Neural progenitor cell (in vitro differentiated cells): ENCODE measurements at places on chromosomes 2 and 18.
A peak's percentile ranks its signal among the peaks of the same experiment; 100 is the strongest.

GRCh38 chr2:159755788-159756187, 42.2 kb downstream of the CD302 start:
- peak; percentile 18 for DNase-seq

DNA sequence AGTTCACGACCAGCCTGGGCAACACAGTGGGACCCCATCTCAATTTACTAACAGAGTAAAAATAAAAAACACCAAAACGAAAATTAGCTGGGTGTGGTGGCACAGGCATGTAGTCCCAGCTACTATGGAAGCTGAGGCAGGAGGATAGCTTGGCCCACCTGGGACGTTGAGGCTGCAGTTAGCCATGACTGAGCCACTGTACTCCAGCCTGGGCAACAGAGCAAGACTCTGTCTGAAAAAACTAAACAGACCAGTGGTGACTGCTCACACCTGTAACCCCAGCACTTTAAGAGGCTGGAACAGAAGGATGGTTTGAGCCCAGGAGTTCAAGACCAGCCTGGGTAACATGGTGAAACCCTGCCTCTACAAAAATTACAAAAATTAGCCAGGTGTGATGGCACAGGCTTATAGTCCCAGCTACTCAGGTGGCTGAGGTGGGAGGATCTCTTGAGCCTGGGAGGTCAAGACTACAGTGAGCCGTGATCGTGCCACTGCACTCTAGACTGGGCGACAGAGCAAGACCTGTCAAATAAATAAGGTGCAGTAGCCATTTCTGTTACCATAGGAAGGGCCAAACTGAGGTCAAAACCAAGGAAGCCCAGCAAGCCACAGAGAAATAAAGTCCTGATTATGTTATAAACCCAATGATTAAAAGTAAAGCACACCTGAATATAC, 14.0 kb downstream of the USP34 start:
- DNase-seq: no peak

DNA sequence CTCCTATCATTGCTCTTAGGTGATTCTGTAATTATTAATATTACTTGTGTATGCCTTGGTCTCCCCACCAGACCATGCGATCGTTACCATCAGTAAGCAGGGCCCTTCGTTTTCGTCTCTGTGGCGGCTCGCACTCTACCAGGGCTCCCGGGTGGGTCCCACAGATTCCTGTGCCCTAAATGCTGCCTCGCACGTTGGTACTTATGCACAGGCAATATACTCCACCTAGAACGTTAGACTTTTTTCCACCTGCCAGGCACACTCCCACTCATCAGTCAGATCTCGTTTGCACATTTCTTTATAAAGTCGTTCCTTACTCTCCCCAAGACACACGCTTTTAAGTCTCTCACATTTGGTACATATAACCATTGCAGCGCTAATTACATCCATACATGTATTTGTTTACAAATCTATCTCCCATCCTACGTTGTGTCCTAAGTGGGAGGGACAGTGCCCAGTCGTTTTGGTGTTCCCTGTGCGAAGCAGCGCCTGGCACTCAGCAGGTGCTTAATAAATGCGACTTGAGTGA, 901 bp downstream of the FEZ2 start:
- DNase-seq: peak; percentile 5

DNA sequence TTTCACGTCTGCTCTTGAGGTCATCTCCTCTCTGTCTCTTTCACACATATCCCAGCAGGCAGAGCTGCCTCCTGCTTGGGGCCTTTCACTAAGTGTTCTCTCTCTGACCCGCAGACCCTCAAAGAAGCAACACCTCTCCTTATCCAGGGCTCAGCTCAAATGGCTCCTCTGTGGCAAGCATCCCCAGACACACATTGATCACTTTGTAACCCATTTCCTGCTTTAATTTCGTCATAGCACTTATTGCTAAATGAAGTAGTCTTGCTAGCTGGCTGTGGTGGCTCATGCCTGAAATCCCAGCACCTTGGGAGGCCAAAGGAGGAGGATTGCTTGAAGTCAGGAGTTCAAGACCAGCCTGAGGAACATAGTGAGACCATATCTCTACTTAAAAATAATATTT, 41.4 kb downstream of the SGPP2 start:
- DNase-seq: no peak

DNA sequence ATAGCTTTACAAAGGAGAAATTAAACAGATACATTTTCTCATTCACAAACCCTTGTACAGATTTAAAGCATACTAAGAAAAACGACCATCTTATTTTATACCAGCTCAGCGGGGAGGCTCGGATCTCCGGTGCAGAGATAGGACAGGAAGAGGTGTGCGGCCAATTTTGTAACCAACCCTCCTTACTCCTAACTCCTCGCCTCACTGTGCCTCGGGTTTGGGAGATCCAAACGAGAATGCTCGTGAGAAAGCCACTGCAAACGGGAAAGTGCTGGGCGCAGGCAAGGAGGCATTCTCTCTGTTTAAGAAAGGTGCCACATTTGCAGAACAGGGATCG, 1.2 kb downstream of the KDSR start:
- peak; percentile 31 for DNase-seq

DNA sequence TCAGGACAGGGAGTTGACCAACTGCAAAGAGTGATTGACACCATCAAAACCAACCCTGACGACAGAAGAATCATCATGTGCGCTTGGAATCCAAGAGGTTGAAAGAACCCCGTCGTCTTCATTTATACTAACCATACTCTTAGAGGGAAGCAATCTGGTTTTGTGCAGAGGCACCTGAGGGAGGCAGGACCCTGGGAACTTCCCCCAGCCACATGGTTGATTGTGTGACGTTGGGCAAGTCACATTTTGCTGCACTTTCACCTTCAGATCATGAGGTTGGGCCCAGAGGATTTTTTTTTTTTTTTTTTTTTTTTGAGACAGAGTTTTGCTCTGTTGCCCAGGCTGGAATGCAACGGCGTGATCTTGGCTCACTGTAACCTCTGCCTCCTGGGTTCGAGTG, 11.6 kb downstream of the TYMS start:
- DNase-seq: no peak
